Activated CD4-positive, alpha-beta memory T cell treated with anti-CD3 and anti-CD28 coated beads, Interleukin-2, amount 10 ng/mL, durations not matched to agents 7 days and 5 days (primary cell): ENCODE measurements at places on chromosomes 6 and 20. TPM values are rescaled to one million over a fixed set of nuclear protein-coding genes. Genes with fewer than 3 reads are reported as not detected.

Gene WFDC2
- not detected for total RNA-seq

Gene CST5
- not detected for total RNA-seq

Gene GPX5
- total RNA-seq = not detected

Gene CTCFL
- total RNA-seq = not detected

Gene PNRC1
- total RNA-seq = 130 TPM

Gene PGC
- not detected for total RNA-seq

GRCh38 chr6:41712651-41713103 lies 22.7 kb downstream of the TFEB start:
- no peak for DNase-seq

GRCh38 chr6:126804332-126805064 lies 314.0 kb upstream of the RSPO3 start:
- DNase-seq = no peak
